A549 treated with RU486 at 1 μM for 4 hours (cell line): ENCODE measurements at places on chromosomes 12 and 14. TPM values are rescaled to one million over a fixed set of nuclear protein-coding genes. Genes with fewer than 3 reads are reported as not detected.

Gene ANO6
- total RNA-seq = 38.8 to 69.8 TPM (median 66.1 TPM) in 5 replicates

Gene RERGL
- total RNA-seq = not detected in 5 replicates

Gene ACRBP
- 0.21 to 0.39 TPM (median 0.30 TPM) in 4 of 5 replicates, not detected in the other for total RNA-seq

Gene ACTR6
- 11.1 to 34.0 TPM (median 25.6 TPM) in 5 replicates for total RNA-seq

Gene TRHDE
- total RNA-seq = 0.09 to 0.30 TPM (median 0.12 TPM) in 4 of 5 replicates, not detected in the other

Gene GLT1D1
- not detected in 5 replicates for total RNA-seq

Gene CRIP1
- total RNA-seq = 1,579 to 1,853 TPM (median 1,750 TPM) in 5 replicates
